GM18507 (cell line): ENCODE measurements at places on chromosomes 16 and 17.

DNA sequence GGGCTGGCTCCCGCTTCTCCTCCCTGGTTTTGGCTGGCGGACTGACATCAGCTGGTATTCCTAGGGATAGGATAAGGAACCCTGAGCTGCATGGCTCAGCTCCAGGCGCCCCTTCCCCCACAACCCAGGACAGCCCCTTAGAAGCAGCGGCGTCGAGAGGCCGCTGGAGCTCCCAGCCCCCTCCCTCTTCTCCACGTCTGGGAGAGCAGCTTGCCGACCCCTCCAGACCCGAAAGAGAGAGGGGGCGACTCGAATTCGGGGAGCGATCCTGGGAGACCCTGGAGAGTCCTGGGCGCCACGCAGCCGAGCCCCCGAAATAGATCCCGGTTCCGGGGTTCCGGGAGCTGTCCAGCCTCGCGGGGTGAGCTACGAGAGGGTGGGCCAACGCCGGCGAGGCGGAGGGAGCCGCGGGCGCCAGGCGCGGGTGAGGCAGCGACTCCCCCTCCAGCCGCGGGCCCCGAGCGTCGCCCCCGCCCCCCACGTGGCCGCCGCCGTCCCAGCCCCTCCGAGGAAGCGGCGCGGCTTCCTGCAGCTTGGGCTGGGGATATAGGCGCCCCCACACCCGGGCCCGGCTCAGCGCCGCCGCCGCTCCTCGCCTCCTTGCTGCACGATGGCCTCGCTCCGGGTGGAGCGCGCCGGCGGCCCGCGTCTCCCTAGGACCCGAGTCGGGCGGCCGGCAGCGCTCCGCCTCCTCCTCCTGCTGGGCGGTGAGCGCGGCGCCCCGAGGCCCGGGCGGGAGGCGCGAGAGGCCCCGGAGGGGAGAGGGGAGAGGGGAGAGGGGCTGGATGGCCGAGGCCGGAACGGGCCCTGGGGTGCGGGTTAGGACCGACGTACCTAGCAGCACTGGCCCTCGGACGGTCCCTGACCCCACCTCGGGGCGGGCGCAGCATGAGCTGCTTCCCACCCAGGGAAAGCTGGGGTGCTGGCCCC lies at the start of gene RAMP2:
TSS of gene RAMP2 (plus strand) at position 576 of the 930 bp plus-strand sequence. CDS start at position 611, 35 bp downstream.
- no peak for DNase-seq

DNA sequence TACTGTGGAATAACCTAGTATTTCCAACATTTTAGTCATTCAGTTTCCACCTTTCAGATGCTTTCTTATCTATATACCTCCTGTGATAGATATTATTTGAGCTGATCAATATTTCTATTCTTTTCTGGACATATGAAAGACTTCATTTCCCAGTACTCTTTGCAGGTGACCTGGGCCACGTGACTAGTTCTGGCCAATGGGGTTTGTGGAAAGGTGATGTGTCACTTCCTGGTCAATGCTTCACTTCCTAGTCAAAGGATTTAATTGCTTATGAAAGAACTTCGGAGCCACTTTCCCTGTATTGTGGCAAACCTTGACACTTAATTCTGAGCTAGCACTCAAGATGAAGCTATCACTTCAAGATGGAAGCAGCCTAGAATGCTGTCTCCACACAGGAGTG lies 248.9 kb upstream of the FOXF1 start:
- DNase-seq: no peak

DNA sequence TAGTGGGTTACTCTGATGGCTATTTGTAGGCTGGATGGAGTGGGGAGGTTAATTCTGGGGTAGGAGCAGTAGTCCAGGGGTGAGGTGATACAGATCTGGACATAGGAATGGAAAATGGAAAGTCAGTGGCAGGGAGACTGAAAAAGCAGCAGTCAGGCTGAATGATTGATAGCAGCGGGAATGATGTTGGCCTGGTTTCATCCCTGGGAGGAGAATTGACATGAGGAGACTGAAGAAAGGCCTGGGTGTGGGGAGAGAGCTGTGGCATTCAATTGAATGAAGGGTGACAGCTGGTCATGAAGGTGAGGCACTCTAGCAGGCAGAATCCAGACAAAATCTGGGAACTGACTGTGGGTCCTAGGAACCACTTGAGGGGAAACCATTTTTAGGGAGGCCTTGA lies 34.7 kb upstream of the CLEC18A start:
- DNase-seq: no peak

DNA sequence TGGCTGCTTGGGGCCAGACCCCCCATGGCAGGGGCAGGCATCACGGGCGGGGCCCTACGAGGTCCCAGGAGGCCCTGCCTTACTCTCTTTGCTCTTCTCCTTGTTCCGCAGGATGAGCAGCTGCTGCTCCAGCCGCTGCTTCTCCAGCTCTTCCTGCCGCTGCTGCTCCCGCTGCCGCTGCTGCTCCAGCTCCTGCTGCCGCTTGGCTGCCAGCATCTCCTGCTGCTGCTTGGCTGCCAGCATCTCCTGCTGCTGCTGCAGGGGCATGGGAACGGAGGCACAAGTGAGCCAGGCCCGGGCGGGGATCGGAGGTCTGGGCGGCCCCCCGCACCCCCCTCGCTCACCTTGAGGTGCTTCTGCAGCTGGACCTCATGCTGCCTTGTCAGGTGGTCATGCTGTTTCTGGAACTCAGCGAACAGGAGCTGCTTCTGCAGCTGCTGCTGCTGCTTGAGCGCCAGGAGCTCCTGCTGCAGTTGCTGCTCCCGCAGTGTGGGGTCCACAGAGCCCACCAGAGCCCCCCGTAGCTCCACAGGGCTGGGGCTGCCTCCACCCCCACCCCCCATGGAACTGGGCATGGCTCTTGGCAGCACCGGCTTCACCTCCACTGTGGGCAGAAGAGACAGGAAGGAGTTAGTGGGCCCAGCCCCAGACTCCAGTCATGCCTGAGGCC lies 22.8 kb downstream of the G6PC3 start:
- no peak for DNase-seq

GRCh38 chr16:81861503-81861902 lies 82.4 kb downstream of the PLCG2 start:
- no peak for DNase-seq

DNA sequence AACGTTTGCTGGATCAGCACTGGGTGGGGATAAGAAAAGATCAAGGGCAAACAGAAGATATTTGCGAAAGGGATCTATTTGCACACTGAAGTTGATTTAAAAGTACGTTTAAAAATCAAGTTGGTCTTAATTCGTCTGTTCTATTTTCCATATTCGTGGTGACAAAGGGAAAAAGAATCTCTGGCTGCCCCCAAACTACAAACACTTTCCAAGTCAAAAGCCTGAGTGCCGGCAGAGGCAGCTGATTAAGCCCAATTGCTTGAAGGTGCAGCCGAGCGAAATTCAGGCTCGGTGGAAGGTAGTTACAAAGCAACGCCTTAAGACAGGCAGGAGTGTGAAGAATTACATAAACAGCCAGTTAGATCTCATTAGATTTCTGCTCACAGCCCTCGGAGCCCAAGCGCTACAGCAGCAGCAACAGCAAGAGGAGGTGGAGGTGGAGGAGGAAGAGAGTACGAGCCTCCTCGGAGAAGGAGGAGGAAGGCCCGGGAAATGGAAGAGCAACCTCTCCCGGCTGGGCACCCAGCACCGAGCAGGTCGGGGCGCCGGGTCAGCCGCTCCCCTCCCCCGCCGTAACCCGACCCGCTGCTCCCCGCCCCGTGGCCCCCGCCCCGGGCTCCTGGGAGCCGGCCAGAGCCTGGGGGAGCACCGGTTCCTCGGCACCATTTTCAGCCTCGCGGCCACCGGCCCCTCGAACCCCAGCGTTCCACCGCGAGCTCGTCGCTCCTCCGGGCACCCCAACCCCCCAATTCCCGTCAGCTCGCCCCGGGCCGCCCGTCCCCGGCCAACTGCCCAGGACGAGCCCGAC lies 890 bp downstream of the TOB1 start:
- no peak for DNase-seq

- DNase-seq: no peak
Measured at GRCh38 chr17:44108440-44109311, 14.8 kb downstream of the HDAC5 start.

DNA sequence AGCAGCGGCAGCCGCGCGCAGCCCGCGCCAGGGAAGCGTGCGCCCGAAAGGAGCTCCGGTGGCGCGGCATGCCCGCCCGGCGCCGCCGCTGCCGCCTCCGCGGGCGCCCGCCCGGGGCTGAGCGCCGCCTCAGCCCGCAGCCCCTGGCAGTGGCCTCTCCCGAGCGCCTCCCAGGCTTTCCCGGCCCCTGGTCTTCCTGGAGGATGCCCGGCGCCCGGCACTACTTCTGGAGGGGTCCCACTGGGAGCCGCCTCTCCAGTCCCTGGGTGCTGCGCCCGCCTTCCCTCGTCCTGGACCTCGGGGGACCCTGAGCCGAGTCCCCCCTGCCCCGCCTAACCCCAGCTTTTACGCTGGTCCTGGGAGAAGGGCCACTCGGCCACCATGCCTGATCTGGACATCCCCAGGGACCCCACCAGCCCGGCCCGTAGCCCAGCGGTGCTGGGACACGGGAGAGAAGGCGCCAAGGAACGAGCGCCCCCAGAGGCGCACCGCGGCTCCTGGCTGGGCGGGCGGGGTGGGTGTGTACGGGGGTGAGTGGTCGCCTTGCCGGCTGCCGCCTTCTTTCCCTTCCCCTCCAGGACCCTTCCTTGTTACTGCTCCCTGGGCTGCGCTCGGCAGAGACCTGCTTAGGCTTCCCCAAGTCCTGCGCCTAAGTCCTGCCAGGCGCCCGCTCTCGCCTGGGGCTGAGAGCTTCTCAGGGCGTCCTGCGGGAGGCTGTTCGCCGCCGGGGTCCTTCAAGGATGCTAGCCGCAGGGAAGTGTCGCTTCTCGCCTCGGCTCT lies 704 bp downstream of the ASIC2 start:
- no peak for DNase-seq
